Inflammatory macrophage (primary cell): ENCODE measurements at places on chromosomes 12 and 14.

DNA sequence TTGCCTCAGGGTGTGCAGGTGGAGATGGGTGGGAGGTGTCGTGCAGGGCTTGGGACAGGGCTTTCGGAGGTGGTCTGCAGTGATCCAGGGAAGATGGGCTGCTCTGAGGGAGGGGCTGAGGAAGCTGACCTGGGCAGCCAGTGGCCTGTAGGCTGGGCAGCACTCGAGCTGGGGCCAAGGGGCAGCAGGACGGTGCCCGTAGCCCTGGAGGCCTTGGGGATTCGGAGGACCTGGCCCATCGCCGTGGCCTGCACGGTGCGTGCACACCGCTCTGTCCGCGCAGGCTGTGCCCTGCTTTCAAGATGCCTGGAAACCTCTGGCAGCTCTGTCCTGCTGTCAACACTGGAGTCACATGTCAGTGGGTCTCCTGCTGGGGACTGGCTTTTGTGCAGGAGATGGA is 9.1 kb downstream of the PACS2 start:
- no peak for DNase-seq

DNA sequence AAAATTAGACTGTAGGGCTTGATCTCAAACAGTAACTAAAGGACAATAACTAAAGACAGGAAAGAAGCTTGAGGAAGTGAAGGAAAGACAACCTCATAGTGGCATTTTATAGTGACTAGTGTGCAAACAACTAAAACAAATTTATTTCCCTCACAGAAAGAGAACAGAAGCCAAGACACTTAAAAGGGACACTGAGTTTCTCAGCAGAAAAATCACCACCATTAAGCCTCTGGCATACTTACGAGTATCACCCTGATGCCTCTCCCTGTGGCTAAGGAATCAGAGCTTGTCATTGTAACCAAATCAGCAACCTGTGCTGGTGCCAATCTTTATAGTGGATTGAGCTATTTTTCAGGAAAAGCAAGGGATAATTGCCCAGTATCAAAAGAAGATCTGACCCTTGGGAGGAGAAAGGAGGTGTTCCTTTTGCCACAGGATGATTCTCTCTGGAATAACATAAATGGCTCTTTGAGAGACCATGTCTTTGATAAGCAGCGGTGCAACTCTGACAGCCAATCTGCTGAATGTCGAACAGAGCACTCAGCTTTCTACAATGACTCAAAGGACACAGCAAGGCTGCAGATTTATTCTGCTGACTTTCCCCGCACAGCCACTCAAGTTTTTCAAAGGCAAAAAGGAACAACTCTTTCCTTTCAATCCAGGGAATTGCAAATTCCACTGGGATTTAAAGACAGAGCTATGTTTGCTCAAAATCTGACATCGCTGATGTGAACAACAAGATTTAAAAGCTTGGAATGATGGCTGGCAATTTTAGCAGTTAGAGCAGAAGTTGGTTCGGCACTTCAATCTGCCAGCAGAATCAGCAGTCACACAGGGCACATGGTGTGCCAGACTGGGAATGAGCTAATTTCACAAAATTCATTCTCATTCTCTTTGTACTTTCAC is 34.6 kb downstream of the ATF7 start:
- DNase-seq, result no peak

GRCh38 chr12:28035500-28035899 is 63.0 kb upstream of the PTHLH start:
- no peak for DNase-seq

DNA sequence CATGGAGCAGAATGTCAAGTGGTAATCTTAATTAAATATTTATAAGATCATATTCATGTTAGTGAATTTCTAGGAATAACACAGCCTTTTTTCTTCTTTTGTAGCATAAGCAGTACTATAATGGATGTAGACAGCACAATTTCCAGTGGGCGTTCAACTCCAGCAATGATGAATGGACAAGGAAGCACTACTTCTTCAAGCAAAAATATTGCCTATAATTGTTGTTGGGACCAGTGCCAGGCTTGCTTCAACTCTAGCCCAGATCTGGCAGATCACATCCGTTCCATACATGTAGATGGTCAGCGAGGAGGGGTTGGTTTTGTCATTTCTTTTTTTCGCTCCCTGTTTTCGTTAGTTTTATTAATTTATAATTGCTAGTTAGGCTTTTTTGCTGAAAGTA is 23.1 kb downstream of the AEBP2 start:
- no peak for DNase-seq

- no peak for DNase-seq
Measured at GRCh38 chr12:6768437-6768914, 2.3 kb downstream of the PTMS start.

GRCh38 chr14:89537911-89538310 is 120.9 kb upstream of the FOXN3 start:
- no peak for DNase-seq

DNA sequence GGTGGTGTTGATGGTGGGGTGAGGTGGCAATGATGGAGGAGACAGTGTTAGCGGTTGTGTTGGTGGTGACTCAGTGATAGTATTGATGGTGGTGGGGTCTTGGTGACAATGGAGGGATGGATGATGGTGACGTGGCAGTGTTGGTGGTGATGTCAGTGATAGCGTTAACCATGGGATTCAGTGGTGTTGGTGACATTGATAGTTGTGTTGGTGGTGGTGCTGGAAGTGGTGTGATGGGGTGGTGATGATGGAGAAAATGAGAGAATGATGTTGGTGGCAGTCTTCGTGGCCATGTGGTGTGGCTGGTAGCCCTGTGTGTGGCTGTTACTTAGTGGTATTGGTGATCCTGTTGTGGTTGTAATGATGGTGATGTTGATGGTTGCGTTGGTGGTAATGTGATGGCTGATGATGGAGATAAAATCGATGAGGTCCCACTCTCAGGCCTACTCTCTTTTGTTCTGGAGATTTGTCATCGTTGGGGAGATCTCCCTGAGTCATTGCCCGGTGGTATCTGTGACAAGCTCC is 2.6 kb downstream of the DTX1 start:
- DNase-seq, result no peak

GRCh38 chr12:265096-265495 is 2.5 kb upstream of the SLC6A13 start:
- DNase-seq, result no peak

GRCh38 chr14:65790172-65790815 is 377.8 kb downstream of the FUT8 start:
- no peak for DNase-seq

DNA sequence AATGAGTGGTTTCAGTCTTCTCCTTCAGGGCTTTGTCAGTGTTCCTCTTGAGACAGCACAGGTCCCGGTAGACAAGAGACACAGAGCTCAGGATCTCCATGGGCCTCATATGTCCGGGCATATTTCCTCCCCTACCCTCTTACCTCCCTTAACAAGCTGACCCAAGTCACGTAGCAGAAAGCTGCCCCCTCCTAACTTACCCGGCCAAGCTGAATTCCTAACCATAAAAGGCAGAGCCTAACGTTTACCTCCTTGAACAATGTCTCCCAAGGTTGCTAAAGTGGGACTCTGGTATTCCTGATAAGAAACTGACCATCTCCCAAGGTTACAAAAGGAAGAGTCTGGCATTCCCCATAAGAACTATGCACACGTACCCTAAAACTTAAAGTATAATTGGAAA is 182.2 kb upstream of the USP15 start:
- DNase-seq, result no peak

GRCh38 chr12:22677781-22678574 is 53.0 kb downstream of the ETNK1 start:
- DNase-seq, result peak; percentile 53

GRCh38 chr12:106508966-106509365 is 73.8 kb upstream of the RFX4 start:
- DNase-seq, result no peak

DNA sequence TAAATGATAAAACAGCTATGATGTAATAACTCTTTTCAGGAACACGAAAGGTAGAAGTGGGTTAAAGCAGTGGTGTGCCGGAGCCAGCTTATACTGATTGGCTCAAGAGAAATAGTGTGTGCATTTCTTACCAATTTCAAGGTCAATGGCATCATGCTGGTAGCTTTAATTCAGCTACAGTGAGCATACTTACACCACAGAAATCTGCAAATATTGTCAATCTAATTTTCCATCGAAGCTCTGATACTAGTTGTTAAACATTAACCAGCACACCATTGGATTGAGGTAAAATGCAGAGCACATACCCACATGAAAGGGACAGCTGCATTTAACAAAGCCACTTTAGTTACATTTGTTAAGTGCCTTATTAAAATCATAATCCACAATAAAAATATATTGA is 225.7 kb downstream of the KCNC2 start:
- DNase-seq, result no peak

DNA sequence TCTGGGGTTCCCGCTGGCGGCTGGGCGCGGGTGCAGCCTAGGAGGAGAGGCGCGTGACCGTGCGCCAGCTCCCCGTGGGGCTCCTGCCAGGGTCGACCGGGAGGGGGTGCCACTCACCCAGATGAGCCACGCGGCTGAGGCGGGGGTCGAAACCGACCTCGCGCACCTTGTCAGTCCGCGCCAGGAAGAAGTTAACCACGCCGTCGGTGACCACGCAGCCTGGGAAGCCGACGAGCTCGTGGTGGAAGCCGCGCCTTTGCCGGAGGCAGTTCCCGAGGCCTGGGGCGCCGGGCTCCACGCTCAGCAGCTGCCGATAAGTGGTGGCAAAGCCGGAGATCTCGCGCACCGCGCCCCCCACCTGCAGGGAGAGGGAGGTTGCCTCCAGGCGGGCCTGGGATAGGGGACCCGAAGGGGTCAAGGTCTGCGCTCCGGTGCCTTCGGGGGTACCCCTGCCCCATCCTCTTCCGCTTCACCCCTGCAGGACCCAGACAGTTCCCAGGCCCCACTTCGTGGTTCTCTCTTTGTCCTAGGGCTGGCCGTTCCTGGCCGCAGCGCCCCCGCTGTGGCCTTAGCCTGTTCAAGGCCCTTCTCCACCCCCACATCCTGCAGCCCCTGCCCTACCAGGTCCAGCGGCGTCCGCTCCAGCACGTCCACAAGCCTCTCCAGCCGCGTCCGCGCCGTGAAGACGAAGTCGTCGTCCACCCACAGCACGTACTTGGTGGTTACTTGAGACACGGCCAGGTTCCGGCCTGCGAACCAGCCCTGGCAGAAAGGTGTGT is 5.3 kb downstream of the B4GALNT1 start:
- peak; percentile 17 for DNase-seq
